ENCODE measurements at places on chromosomes 12 and 14.

GRCh38 chr14:24036169-24036962 is 15.4 kb upstream of the CARMIL3 start:
- peak; percentile 61 for DNase-seq

DNA sequence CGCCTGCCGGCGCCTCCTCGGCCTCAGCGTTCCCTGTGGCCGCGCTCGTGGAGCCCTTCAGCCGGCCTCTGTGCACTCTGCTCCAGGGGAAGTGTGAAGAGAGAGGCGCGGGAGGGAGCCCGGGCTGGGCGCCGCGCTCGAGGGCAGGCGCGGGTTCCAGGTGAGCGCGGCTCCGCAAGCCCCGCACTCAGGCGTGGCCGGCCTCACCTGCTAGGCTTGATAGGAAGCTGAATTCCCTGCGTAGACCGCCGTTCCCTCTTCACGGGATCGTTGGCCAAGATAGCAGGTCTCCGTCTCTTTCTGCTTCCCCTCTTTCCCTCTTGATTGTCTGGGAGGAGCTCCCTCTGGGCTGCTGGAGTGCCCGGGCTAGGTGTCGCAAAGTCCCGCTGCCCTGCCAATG is 89.7 kb downstream of the ASCL4 start:
- DNase-seq: no peak

- no peak for DNase-seq
Measured at GRCh38 chr12:57592551-57593165, 1.7 kb downstream of the PIP4K2C start.

DNA sequence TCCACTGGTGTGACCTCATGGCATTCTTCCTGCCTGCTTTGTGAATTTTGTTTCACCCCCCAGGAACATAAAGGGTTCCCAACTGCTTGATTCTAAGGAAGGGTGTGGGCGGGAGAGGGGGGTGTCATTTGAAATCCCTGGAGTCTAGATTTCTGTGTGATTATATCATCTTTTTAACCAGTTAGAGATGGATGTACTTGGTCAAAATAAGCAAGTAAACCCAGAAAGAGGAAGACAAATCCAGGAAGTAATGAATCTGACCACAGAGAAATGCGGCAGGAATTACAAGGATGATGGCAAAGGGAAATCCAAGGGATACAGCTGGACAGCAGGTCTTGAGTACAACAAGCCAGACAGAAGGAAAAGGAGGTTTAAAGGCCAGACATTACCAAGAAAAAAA is 38.9 kb downstream of the DMAC2L start:
- peak; percentile 83 for DNase-seq

GRCh38 chr12:49930515-49931288 is 19.8 kb upstream of the AQP2 start:
- peak; percentile 50 for DNase-seq

GRCh38 chr12:13343375-13343774 is 146.8 kb downstream of the EMP1 start:
- peak; percentile 30 for DNase-seq

DNA sequence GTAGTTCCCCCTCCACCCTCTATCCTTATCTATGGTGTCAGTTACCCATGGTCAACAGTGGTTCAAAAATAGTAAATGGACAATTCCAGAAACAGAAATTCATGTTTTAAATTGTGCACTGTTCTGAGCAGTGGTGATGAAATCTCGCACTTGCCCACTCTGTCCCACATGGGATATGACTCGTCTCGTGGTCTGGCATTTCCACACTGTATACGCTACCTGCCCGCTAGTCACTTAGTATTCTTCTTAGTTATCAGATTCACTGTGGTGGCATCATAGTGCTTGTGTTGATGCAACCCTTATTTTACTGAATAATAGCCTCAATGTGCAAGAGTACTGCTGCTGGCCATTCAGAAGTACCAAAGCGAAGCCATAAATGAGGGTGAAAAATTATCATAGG is 507.0 kb downstream of the SNAPC1 start:
- no peak for DNase-seq

DNA sequence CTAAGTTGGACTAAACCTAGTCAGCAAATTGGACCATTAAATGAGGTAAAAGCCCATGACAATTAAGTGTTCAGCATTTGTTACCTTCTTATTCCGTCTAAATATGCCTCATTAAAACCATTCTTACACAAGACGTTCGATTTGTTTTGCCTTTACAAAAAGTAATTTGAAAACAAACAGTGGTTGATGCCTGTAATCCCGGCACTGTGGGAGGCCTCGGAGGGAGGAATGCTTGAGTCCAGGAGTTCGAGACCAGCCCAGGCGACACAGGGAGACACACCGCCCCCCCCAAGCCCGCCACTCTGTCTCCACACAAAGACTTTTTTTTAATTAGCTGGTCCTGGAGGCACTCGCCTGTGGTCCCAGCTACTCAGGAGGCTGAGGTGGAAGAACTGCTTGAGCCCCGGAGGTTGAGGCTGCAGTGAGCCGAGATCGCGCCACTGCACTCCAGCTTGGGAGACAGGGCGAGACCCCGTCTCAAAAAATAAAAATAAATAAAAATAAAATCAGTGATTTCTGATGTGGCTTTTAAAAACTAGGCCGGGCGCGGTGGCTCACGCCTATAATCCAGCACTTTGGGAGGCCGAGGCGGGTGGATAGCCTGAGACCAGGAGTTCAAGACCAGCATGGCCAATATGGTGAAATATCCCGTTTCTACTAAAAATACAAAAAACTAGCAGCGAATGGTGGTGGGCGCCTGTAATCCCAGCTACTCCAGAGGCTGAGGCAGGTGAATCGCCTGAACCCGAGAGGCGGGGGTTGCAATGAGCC is 856 bp upstream of the EIF4B start:
- DNase-seq: no peak

GRCh38 chr14:104137297-104138097 is 890 bp upstream of the KIF26A start:
- peak; percentile 28 for DNase-seq

DNA sequence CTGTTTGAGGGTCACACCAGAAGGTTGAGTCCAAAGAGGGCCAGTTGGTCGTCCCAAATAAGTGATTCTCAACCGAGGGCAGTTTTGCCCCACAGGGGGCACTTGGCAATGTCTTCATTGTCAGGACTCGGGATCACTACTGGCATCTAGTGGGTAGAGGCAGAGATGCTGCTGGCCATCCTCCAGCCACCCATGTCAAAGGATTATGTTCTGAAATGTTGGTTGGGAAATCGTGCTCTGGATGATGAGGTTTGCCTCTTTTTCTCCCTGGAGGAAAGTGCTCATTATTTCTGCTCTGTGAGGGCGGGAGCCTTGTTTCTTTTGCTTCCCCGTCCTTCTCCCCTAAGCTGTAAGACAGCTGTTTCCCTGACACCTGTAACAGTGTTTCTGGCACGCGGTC is 3.6 kb downstream of the ZNF839 start:
- DNase-seq: peak; percentile 76
